ENCODE measurements at places on chromosomes 16 and 17. TPM values are rescaled to one million over a fixed set of nuclear protein-coding genes. Genes with fewer than 3 reads are reported as not detected.

CRHR1 gene
- not detected for total RNA-seq

TLCD3A gene
- total RNA-seq: 0.39 TPM

CDH13 gene
- 5.8 TPM for total RNA-seq

- H3K36me3 ChIP-seq: no peaks in the 10 kb centered on the region
- H3K4me3 ChIP-seq: no peak overlapping the region
- no peak overlapping the region for H3K27ac ChIP-seq
- H3K4me1 ChIP-seq: no peaks in the 10 kb centered on the region
These were observed 10.5 kb upstream of the MMP2 start for GRCh38 chr16:55468352-55468990.

DNA sequence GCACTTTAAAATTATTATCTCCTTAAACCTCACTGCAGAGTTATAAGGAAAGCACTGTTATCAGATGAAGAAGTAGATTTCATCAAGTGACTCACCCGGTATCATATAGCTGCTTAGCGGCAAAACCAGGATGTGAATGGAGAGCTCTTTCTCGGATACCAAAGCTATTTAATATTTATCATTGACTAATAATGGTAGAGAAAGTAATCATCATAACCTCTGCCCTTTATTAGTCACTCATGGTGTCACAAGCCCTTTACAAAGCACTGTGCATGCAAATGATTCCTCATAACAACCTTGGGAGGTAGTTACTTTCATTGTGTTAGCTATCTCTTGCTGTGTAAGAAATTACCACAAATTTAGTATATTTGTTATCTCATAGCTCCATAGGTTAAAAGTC lies 592.9 kb downstream of the MAF start:
- H3K27ac ChIP-seq: no peak overlapping the region
- no peak overlapping the region for H3K4me3 ChIP-seq
- DNase-seq: no peak
- no peaks in the 10 kb centered on the region for H3K27me3 ChIP-seq
- H3K36me3 ChIP-seq: no peaks in the 10 kb centered on the region

DNA sequence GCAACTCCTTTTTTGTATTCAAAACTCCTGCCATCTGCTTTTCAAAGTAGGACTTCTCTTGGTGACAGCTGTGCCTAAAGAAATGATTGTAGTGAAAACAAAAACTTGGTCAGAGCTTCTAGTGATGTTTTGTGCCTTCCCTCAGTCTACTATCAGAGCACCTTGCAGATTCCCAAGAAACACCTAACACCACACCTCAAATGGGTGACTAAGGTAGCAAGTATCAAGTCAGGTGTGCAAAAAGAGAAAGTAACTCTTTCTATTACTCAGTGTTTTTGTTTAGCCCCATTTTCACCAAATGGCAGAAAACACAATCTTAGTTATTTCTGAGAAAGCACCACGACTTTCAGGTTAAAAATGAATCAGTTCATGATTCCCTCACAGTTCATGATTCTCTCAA lies 2.0 kb upstream of the PMFBP1 start:
- no peaks in the 10 kb centered on the region for H3K27me3 ChIP-seq
- no peak overlapping the region for H3K4me3 ChIP-seq
- H3K36me3 ChIP-seq: no peaks in the 10 kb centered on the region
- H3K27ac ChIP-seq: no peak overlapping the region

- H3K36me3 ChIP-seq: no peaks in the 10 kb centered on the region
- no peaks in the 10 kb centered on the region for H3K27me3 ChIP-seq
- peaks cover 60% of the 10 kb centered on the region for H3K4me1 ChIP-seq
- H3K4me3 ChIP-seq: no peak overlapping the region
- H3K27ac ChIP-seq: peak overlapping the region; percentile 70
These were observed 3.1 kb upstream of the TPPP3 start for GRCh38 chr16:67396159-67397035.

DNA sequence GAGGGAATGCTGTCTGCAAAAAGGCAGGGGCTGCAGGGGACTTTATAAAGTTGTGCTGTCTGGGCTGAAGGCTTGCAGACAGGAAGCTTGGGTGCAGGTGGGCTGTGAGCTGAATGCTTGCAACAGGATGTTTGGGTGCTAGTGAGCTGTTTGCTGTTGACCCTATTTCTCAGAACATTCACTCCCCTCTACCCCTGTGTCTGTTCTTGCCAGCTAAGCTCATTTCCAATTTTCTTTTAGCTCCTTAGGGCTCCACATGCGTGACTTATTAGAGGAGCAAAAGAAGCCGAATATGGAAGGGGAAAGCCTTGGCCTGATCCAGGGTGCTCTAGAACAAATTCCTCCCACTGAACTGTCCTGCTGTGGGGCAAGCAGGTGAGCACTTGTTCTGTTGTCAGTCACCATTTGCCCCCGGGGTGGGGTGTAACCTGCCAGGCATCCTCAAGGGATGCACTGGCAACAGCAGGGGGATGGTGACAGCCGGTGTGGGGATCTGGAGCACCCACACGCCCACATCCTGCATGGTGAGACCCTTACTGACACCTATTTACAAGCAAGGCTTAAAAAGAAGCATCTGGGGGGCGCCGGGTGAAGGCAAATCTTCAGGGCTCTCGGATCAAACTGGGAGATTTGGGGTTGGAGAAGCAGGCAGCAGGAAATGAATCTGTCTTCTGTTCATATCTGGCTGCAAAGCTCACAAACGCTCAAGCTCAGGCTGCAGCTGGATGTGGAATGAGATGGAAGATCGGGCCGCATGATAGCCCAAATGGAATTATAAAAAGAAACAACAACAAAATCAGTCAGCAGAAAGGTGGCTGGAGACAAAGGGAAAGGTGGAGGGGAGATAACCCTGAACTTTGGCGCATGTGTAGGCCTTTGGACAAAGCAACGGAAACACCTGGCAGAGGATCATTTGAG lies 21.1 kb upstream of the NUP93 start:
- no peaks in the 10 kb centered on the region for H3K27me3 ChIP-seq
- no peaks in the 10 kb centered on the region for H3K36me3 ChIP-seq
- H3K4me3 ChIP-seq: no peak overlapping the region
- no peak for DNase-seq

DNA sequence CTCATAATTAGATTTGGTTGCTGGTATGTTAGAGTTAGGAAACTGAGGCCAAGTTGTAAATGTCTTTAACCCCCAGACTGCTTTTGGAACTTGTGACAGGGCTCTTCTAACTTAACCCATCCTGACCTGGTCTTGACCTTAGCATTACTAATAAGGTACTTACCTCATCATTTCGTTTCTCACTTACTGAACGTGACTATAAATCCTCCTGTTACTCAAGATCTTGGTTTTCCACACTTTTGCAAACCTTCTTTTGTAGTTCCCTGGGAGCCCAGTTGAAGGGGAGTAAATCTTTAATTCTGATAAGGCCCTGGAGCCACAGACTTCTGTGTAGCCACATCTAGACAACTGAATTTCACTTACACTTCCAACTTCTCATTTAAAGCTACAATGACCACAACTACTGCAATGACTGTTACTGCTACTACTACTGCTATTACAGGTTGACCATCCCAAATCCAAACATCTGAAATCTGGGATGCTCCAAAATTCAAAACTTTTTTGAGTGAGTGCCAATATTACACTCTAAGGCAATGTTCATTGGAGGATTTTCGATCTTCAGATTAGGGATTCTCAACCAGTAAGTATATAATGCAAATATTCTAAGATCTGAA lies 248.8 kb upstream of the TBX2 start:
- no peaks in the 10 kb centered on the region for H3K36me3 ChIP-seq
- DNase-seq: no peak
- H3K27me3 ChIP-seq: no peaks in the 10 kb centered on the region

DNA sequence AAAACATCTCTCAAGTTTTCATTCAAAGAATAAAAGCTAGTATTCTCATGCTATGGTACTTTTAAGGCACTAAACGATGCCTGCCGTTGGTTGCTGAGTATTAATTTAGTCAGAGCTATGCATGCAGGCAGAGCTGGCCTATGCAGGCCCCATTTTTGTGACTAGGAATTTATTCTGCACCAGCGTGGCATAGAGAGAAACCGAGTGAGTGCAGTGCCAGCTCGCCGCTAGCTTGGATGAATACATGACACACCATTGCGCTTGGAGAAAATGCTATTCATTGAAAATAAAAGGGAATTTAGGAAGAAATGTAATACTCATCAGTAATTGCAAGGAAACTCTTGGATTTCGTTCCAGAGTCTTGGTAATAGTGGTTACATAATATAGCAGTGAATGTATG lies 231.6 kb upstream of the RBFOX1 start:
- no peak overlapping the region for H3K27ac ChIP-seq
- no peaks in the 10 kb centered on the region for H3K4me1 ChIP-seq
- no peak for DNase-seq
- H3K4me3 ChIP-seq: no peak overlapping the region
- no peaks in the 10 kb centered on the region for H3K36me3 ChIP-seq

DNA sequence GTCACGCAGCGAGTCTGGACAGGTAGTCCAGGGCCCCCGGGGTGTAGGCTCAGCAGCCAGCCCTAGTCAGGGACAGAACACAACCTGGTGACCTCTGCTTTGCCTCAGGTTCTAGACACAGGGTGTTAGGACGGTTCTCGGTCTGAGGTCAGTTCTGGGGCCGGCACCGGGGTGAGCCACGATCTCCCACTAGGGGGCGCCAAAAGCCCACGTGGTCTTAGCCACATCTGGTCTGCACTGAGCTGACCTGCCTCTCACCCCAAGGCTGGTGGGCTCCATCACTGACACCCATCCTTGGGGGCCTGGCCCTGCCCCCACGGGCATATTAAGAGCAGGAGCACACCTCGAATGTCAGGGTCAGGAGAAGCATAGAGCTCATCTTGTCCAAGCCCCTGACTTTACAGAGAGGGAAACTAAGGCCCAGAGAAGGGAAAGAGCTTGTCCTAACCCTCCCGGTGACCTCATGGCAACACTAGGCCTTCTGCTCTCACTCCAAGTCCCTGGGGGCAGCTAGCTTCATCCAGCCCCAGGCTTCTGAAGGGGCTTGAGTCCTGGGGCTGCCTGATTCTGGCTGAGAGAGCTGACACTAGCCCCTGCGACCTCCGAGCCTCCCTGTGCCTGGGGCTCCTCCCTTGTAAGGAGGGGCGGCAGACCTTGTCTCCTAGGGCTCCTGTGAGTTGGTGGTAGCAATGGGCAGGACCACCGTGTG lies 9.0 kb downstream of the SLC5A10 start:
- H3K27me3 ChIP-seq: no peaks in the 10 kb centered on the region
- H3K4me3 ChIP-seq: no peak overlapping the region
- no peak overlapping the region for H3K27ac ChIP-seq
- peak; percentile 58 for DNase-seq

GRCh38 chr16:89344458-89344834 lies 126.9 kb downstream of the ZNF778 start:
- no peaks in the 10 kb centered on the region for H3K36me3 ChIP-seq
- peak overlapping the region; percentile 51 for H3K27ac ChIP-seq
- no peak for DNase-seq

DNA sequence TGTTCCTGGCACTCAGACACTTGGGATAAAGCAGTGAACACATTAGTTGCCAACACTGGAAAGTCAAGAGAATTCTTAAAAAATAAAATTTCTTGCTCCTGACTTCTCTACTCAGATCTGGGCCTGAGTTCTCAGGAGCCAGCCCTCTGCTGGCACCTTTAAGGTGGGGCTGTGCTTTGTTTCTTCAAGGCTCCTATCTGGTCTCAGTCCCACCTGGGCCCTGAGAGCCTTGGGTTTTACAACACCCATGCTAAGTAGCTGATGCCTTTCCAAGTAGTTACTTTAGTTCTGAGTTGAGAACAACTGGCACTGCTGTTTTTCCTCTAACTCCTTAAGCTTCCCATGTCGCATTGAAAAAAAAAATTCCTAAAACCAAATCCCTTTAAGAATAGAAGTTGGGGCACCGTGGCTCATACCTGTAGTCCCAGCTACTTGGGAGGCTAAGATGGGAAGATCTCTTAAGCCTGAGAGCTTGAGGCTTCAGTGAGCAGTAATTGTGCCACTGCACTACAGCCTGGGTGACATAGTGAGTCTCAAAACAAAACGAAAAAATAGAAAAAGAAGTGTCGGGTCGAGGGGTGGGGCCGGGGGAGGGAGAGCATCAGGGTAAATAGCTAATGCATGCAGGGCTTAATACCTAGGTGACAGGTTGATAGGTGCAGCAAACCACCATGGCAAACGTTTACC lies 16.6 kb downstream of the CHAD start:
- no peaks in the 10 kb centered on the region for H3K27me3 ChIP-seq
- no peak for DNase-seq
- H3K27ac ChIP-seq: no peak overlapping the region

DNA sequence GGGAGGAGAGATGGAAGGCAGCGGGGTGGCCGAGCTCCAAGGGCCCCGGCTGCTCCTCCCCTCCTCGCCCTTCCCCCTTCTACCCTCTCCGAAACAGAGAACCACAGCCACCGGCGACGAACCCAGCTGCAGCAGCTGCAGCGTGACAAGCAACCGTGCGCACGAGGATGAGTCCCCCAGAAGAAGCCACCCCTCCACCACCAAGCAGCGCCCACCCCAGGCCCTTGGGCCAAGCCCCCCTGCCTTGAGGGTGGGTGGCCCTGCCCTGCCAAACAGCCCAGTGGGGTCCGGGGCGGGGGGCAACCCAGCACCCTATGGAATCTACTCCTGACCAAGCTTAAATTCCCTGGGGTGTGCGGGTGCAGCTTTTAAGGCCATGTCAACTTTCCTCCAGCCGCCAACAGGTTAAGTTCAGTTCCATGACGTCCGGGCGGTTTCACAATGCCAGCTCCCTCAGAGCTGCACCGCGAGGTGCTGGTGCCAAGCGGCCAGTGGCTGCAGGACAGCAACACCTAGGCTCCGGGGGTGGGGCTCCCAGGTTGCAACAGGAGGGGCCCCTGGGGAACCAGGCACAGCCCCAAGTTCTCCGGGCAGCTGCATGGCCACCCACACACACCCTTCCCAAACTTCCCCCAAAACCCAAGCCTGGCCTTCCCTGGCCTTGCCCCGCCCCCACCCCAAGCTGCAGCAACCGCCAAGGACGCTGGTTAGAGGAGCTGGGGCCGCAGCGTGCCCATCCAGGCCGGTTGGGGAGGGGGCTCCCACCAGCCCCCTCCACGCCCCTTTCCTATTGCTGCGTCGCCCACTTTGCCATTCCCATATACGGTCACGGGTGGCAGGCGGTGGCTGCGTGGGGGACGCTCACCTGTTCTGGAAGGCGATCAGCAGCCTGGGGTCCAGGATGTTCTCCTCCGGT lies 2.0 kb downstream of the CBX4 start:
- H3K4me3 ChIP-seq: peak overlapping the region; percentile 67
- no peak overlapping the region for H3K27ac ChIP-seq
- peaks cover 35% of the 10 kb centered on the region for H3K4me1 ChIP-seq

Measured in gastrocnemius medialis (tissue), 4 donors.